ENCODE measurements at places on chromosomes 2 and 18.

- DNase-seq = no peak
Measured at GRCh38 chr2:80105015-80105640, 199.4 kb downstream of the LRRTM1 start.

DNA sequence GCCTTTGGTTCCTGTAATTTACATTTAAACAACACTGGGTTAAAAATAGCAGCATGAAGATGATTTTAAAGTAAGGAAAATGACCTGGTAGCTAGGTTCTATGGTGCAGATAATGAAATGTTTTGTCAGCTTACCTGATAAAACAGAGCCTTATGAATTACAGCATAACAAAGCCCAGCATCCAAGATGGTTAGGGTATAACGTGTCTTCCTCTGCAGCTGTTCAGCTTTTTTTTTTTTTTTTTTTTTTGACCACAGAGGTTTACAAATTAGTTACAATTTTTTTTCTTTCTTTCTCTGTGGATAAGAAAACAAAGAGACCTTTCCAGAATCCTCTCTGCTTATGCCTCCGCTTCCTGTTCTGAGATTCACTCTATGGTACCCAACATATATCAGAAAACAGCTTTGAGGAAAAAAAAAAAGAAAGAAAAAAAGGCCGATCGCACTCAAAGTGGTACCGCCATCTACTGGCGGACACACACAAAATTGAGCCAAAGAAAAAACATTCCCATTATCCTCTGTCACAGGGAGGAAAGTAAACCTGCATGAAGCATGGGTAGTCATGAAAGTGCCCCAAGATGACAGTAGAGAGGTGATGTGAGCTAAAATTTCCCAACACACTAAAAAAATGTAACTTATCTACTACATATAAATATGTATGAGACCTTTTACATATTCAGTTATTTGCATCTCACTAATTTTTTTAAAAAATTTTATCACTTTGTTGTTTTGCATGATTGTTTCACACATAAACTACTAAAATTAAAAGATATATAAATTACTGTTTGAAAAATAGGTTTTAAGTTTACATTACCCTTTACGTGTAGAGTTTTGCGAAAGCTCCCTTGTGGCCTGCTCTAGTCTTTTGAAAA, at the start of gene SCN3A:
TSS of gene SCN3A (minus strand) at position 362 of the 871 bp plus-strand sequence. CDS start 27,656 bp downstream, outside the sequence.
- no peak for DNase-seq

DNA sequence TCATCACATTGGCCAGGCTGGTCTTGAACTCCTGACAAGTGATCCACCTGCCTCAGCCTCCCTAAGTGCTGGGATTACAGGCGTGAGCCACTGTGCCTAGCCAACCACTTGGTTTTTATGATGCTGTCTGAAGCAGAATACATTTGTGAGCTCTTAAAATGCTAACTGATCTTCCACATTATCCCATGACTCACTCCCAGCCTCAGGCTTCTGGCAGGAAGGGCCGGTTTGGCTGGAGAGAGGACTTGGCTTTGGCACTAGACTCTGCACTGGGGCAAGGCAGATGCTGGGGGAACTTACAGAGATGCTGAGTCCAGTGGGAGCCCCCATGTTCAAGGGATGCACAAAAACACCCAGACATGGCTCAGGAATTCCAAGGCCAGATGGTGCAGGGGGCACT, 40.5 kb upstream of the SH3BP4 start:
- DNase-seq = no peak

DNA sequence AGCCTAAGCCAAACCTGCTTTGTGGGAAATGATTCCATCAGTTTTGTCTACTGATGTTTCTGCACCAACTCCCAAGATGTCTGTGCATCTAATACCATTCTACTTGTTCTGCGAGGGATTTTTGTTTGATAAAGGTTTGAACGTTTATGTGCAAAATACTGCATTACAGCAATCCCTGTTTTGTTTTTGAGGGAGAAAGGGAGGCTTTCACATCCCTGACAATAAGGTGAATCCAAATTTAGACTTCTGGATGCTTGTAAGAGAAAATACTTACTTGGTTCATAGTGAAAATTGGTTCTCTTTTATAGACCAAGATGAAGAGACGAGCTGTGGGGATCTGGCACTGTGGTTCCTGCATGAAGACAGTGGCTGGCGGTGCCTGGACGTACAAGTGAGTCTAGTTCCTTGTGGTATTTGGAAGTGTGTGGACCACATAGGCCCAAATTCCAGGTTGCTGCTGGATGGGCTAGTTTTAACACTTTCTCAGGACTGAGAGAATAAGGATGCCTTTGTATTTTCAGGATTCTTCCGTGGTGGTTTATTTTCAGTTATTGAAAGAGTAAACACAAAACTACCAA, 1.1 kb downstream of the RPL37A start:
- DNase-seq = no peak

DNA sequence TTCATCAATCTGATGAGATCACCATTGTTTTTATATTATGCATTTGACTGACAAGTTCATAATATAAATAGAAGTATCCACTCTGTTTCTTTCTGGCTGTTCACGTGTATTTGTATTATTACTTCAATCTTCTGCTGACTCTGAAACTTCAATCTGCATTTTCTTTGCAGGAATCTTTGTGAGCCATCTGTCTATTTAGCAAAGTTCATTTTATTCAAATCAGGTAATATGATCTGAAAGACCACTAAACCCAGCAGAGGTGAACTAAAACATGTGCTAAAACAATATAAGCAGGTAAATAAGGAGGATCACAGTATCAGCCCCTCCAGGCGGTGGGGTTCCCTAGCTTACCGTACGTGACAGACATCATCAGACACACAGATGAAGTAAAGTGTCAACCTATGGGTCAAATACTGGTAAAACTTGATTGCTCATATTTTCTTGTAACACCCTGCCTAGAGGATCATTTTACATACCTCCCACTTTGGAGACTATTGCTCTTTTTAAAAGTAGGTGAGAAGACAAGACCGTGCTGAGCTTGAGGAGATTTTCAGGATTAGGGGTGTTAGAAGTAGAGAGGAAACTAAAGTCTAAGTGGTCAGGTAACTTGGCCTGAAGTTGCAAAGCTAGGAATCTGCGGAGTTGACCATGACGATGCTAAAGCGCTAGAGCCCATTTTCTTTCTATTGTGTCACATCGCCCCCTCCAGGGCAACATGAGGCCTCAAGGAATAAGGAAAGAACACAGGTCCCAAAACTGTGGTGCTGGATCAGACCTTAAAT, 9.0 kb downstream of the DTNB start:
- DNase-seq = no peak

DNA sequence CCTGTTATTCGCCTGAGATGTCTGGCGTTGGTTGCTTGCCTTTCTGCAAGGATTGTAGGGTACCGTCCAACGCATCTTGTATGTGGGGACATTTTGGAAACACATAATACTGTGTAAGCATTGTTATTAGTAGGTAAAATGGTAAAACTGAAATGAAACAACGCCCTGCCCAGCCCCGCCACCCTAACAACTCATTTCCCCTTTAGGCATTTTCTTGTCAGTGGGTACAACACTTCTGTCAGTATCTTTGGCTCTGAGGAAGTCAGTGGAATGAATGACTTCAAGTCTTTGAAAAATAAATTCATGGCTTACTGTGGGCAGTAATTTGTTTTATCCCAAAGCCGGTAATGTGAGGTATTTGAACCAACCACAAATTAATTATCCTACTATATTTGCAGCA, 86.0 kb downstream of the FMNL2 start:
- DNase-seq = no peak

- no peak for DNase-seq
Measured at GRCh38 chr2:15561574-15562344, 625 bp upstream of the NBAS start.

GRCh38 chr2:206614811-206615210, 27.5 kb upstream of the FAM237A start:
- DNase-seq = no peak

DNA sequence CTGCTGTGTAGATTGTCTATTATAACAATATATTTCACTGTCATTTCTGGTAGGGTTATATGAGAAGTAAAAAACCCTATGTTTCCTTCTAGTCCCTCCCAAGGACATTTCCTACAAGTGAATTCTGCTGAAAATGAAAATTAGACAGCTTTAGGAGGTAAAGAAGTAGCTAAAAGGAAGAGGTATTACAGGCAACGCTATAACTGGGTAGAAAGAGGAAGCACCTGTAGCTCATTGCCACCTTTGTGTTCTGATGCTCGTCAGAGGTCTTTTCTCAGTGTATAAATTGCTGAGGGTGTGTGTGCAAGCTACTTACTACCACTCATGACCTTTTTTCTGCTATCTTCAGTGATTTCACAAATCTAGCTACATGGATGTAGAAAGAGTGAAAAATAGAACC, 1.4 kb downstream of the DNAJC10 start:
- no peak for DNase-seq

GRCh38 chr2:111236025-111236424, 115.3 kb downstream of the BCL2L11 start:
- no peak for DNase-seq

- DNase-seq = no peak
Measured at GRCh38 chr18:58438958-58439300, 190.0 kb downstream of the ALPK2 start.

DNA sequence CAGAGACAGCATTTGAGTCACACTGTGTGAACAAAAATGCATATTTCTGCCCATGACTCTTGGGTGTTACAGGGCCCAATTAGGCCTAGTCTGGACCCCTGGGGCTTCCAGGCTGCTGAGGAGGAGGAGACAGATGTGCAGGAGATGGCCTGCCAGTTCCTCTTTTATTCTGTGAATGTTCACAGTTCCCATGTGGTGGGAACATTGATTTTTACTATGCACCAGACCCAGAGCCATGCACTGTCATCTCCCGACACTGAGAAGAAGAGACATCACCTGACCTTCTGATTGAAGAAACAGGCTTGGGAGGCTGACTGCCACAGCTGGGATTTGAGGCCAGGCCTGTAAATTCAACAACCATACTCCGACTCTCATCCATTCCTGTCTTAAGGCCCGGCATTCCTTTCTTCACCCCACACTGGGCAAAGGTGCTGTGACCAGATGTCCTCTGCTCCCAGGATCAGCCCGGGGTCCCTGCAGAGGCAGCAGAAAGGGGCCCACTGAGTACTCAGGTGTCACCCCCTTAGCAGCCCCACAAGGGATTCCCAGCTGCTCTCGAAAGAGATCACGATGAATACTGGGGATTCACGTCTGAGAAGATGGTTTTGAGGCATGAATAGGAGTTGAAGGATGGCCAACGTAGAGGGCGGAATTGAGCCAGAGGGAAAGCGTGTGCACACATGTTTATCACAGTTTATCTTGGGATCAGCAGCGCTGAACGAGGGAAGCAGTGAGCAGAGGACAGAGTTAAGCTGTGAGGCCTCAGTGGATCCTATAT, 3.6 kb upstream of the TFCP2L1 start:
- no peak for DNase-seq

- DNase-seq = no peak
Measured at GRCh38 chr2:95316466-95317122, 19.4 kb downstream of the KCNIP3 start.

DNA sequence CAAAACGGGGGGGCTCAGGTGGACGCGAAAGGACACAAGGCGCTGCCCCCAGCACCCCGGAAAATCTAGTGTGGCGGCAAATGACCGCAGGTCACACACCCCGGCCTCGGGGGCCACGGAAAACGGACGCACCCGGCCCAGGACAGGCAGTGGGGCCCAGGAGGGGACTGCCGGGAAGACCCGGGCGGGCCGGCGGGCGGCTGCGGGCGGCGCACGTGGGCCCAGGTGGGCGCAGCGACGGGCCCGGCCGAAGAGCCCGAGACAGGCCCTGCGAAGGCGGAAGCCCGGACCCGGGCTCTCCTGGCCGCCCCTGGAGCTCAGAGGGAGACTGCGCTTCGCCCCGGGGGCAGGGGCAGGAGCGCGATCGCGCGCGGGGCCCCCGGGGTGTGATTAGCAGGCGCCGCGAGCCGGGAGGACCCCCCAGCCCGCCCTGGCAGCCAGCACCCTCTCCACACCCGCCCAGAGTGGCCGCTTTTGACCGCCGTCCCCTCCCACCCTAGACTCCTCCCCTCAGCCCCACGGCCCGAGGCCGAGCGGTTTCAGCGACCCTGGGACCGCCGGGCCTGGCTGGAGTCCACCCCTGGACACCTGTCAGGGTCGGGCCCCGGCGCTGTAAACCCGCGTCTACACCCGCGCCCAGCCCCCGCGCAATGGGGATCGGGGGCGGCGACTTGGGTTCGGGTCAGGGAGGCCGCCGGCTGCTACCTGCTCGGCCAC, 773 bp downstream of the MBP start:
- no peak for DNase-seq

DNA sequence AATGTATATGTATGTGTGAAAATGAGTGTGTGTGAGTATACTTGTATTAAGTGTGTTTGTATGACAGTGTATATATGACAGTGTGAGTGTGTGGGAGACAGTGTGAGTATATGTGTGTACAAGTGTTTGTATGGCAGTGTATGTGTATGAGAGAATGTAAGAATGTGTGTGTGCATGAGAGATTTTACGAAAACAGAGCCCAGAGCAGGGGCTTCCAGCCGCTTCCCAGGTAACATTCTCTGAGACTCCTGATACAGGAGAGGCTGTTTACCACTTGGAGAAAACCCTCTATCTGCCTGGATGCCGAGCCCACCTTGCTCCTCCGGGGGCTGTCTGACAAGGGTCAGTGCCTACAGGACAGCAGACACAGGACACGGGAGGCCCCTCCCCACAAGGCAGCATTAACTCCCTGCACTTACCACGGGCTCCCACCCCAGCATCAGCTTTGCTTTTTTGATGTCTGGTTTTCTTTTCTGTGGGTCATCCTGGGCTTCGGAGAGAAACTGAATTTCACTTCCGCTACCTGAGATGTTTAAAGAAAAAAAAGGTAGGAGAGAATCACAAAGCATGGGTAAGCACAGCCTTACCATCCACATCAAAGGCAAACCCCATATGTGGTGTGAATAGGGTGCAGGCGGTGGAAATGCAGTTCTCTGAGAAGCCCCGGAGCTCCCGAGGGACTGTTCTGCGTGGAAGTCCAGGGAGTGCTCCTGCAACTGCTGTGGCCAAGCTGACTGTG, 97.6 kb downstream of the UXS1 start:
- DNase-seq = no peak

DNA sequence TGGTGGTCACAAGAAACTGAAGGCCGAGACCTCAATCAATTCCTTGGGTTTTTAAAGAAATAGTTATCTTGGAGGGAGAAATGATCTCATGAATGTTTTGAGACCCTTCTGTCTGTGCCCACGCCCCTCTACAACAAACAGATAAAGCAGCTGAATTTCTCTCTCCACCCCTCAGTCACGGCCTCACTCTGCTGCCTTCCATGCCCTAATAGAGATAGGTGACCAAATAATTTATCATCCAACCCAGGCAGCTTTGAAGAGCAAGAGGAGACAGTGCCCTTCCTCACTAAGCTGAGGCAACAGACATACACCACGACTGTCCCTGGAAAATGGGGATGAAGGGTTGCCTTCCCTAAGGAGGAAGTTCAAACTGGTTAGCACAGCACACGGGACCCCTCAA, 71.2 kb downstream of the LBH start:
- no peak for DNase-seq

- DNase-seq = no peak
Measured at GRCh38 chr18:76264198-76264875, 230.7 kb downstream of the ZNF516 start.
